ENCODE measurements at places on chromosomes 6 and 20. TPM values are rescaled to one million over a fixed set of nuclear protein-coding genes. Genes with fewer than 3 reads are reported as not detected.
A peak's percentile ranks its signal among the peaks of the same experiment; 100 is the strongest.

DNA sequence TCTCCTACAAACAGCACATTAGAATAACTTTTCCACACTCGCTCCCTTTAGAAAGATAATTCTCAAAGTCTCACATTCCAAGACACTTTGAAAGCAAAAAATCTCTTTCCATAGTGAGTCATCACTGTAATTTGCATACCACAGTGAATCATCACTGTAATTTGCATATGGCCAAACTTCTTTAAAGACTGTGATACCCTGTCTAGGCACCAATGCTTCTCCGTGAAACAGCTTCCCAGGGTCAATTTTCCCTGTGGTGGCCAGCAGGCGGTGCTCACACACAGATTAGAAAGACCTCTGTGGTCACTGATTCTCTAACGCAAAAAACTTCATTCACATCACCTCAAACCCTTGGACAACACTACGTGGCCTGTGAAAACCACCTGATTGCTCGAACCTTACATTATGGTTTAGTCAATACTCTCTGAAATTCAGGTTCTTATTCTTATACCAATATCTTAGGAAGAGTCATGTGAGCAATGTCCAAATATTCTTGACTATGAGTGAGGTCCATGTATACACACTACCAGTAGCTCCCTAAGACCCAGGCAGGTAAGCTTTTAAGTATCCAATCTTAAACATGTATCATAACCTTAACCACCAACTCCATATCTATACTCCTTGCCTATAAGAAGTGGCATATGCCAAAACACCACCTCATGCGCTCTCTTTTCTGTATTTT, 78.5 kb upstream of the PHACTR1 start:
- DNase-seq, result peak; percentile 43

- DNase-seq, result no peak
Measured at GRCh38 chr20:10014431-10014830, 20.4 kb upstream of the ANKEF1 start.

GRCh38 chr6:149108038-149108748, 209.3 kb upstream of the TAB2 start:
- DNase-seq, result no peak

C4B gene
- polyA plus RNA-seq, result 22.3 TPM

MOXD1 gene
- 197 TPM for polyA plus RNA-seq

DNA sequence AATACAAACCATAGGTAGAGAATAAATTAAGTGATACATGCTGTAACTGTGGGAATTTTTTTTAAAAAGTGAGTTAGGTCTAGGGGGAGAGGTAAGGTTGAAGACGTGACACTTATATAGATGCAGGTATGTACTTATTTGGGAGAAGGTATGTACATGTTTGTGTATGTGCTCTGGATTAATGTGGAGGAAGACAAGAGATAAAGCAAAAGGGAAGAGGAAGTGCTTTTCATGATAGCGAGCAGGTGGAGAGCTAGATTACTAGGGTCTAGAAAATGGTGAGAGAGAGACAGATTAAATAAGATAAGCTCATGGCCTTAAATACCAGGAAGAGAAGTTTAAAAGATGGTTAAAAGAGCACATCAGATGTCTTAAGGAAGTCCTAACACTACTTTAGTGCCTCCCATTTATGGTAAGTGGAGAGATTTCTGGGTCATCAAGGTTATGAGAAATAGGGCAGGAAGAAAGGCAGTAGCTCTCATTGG, 92.5 kb downstream of the MAN1A1 start:
- DNase-seq, result no peak

MYB gene
- polyA plus RNA-seq, result 5.7 TPM

TSHZ2 gene
- 14.2 TPM for polyA plus RNA-seq

DNA sequence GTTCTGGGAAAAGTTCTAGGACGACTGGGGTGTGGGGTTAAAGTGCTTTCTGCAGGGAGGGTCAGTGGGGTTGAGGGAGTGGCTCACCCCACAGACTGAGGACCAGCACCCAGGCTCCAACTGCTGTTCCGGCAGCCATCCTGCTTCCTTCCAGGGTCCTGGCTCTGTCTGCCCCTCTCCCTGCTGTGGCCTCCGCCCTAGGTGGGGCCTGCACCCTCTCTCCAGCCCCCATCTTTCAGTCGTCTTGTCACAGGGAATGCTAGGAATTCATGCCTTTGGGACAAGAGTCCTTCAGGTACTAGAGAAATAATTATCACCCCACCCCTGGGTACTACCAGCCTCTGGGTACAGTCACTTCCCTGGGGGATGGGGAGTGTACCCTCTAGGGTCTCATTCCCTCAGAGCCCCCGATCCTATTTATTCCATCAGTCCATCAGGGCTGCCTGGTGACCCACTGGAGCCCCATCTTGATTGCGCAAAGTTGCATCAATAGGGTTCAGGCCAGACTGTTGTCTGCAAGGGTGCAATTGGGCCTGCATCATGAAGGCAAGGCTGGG, at the start of gene AGER:
Gene AGER (minus strand): TSS at position 170 of the 557 bp plus-strand sequence. CDS start 31 bp downstream, at position 139.
- no peak for DNase-seq

DNA sequence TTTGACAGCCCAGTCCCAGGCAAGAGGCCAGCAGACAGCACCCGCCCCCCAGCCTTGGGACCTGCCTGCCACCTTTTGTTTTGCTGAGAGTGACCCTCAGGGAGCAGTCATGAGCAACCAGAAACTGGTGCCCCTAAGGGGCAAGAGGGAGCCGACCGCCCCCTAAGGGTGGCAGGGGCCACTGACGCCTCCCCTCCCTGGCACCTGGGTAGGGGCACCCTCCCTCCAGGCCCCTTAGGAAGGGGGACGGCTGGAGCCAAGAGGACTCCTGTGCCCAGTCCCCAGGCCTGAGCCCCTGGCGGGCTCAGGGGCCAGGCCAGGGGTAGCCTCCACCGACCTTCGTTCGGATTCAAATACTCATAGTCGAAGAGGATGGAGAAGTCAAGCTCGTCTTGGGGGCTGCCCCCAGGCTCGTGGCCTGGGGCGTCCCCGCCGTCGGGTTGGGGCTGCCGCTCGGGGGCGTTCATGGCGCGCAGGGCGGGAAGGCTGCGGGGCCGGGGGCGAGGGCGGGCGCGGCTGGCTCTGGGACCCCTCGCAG, 417 bp downstream of the NFATC2 start:
- DNase-seq, result no peak

OXT gene
- polyA plus RNA-seq, result 0.60 TPM

GRCh38 chr20:10179574-10180298, 38.9 kb upstream of the SNAP25 start:
- no peak for DNase-seq

- DNase-seq, result no peak
Measured at GRCh38 chr6:29870104-29870503, 42.5 kb downstream of the HLA-G start.

SOX18 gene
- polyA plus RNA-seq, result 4.5 TPM

GRCh38 chr6:157075549-157076450, 247.5 kb downstream of the TMEM242 start:
- no peak for DNase-seq

GRCh38 chr6:43475516-43475915, 1.9 kb upstream of the TJAP1 start:
- DNase-seq, result no peak

DNA sequence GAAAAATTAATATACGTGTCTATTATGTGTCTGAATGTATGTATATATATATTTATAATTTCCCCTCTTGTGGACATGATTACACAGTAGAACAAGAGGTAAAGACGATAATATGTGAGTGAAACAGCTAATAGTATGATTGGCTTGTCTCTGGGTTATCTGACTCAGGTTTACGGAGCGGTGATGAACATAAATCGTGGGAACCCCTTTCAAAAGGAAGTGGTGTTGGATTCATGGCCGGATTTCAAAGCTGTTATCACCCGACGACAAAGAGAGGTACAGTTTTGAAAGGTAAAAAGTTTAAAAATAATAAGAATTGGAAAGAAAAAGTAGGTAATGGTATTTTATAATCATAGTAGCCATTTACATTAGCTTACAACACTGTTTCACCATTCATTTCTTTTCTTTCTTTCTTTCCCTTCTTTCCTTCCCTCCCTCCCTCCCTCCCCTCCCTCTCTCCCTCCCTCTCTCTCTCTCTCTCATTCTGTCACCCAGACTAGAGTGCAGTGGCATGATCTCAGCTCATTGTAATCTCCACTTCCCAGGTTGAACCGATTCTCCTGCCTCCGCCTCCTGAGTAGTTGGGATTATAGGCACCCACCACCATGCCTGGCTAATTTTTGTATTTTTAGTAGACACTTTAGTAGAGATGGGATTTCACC, 15.9 kb downstream of the GLYATL3 start:
- DNase-seq, result no peak
